ENCODE measurements at places on chromosomes 1 and 21.

- DNase-seq: no peak
These were observed 21.8 kb upstream of the PLEKHO1 start for GRCh38 chr1:150127868-150128267.

DNA sequence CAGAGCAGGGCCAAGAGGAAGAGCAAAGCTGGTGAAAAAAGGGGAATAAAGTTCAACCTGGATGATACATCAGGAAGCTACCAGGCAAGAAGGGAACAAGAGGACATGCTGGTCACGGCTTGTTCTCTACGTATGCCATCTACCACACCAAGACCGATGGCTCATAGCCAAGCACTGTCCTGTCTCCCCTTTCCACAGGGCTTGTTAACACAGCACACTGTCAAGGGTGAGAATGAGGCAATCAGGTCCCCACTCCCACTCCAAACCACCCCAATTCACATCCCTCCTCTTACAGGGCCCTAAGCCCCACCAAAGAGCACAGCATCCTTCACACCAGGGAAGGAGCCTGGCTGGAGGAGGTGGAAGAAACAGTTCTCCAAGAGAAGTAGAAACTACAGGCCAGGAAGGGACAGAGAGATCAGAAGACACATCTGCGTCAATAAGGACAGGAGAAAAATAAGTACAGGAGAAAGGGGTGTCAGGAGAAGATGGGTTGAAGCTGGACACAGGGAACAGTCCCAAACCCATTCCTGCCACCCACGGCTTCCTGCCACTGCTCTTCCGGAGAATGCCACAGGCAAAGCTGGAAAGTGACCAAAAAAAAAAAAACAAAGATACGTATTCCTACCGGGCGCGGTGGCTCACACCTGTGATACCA is 923 bp upstream of the SHC1 start:
- no peak for DNase-seq

- no peak for DNase-seq
These were observed 23.1 kb upstream of the PALMD start for GRCh38 chr1:99622702-99623347.

- no peak for DNase-seq
These were observed 69.7 kb upstream of the USP24 start for GRCh38 chr1:55284856-55285255.
